ENCODE measurements at places on chromosomes 5 and 9.

DNA sequence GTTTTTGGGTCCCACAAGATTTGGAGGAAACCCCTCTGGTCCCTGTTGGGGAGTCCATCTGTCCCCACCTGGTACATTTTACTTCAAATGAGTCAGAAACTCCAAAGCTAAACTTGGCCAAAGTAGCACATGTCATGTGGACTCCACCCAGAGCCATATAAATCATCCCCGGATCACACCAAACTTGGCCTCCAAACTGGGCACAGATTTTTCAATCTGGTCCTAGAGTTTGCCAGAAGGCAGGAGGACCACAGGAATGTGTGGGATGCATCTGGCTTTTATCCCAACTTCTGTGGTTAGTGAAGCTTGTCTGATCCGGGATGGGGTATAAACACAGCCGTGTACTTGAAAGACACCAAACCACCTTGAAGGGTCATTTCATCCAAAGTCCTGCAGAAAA lies 66.3 kb downstream of the MAT2B start:
- DNase-seq: no peak

GRCh38 chr5:60101573-60101972 lies 208.0 kb upstream of the PDE4D start:
- no peak for DNase-seq

- no peak for DNase-seq
Observed at GRCh38 chr9:128986671-128987070, 39.2 kb downstream of the NUP188 start.

- DNase-seq: no peak
Observed at GRCh38 chr5:41797662-41798061, 72.6 kb downstream of the OXCT1 start.

DNA sequence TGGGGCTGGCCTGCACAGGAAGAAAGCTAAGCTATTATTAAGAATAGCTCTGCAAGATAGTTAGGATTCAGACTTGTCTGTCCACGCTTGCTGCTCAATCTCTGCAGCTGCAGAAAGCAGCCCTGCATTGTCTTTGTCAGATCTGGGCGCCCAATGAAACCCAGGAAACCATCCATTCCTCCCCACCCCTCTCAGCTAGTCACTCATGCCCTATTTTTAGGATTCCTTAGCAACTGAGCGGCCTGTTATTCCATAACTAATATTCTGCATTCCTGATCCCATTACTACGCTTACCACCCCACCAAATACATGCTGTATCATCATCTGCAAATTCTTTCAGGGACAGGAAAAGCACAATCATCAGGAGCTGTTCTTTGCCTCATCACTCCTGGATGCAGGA lies 52.9 kb upstream of the APC start:
- DNase-seq: no peak

DNA sequence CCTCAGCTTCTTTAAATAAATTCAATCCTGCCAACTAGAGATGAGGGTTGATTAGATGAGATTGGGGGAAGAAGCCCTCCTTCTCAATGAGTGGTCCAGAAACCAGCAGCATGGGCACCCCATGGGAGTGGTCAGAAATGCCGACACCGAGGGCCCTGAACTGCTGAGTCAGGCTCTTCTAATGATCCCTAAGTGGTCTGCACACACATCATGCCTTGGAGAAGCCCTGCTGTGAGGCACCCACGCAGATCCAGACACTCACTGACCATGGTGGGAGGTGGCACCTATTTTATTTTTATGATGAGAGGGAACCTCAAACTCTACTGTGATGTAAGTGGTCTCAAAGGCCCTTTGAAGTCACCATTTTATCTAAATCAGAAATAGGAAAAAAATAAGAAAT lies 72.3 kb upstream of the BOD1 start:
- no peak for DNase-seq

GRCh38 chr5:3828761-3829160 lies 233.1 kb downstream of the IRX1 start:
- no peak for DNase-seq

GRCh38 chr9:116964258-116964657 lies 277.2 kb downstream of the TRIM32 start:
- DNase-seq: no peak

- no peak for DNase-seq
Observed at GRCh38 chr5:66232706-66233445, 88.8 kb downstream of the SREK1 start.

DNA sequence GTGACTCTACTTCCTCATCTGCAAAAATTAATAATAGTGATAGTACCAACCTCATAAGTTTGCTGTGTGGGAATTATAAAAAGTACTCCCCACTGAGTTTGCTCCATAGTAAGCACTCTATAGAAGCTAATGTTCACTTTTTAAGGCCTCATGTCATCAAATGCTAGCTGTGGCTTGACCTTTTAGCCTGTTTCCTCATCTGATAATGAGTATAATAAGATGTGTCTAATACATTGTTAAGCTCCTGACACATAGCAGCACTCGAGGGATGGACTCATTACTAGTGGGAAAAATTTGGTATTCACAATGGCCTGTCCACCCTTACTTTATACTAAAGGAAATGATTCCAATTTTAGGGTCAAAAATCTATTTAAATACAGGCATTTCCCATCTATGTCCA lies 26.1 kb upstream of the CAST start:
- no peak for DNase-seq

GRCh38 chr5:89498699-89499098 lies 615.7 kb upstream of the MEF2C start:
- no peak for DNase-seq
